ENCODE measurements at places on chromosomes 6 and 20.

DNA sequence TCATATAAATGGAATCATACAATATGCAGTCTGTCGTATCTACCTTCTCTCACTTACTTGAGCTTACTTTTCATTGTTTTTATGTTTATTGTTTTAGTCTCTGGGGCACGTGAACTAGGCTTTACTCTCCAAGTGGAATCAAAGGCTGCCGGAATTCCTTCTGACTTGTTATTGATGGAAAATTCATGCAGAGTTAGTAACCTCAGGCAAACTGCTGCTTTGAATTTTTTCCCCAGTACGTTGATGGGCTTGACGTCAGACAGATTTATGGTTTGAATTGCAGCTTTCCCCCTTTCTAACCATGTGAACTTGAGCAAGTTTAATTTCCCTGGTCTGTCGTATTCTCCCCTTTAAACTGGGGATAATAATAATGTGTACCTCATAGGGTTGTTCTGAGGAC, 68.6 kb downstream of the ZDHHC14 start:
- no peak for DNase-seq

GRCh38 chr6:151900256-151900655, 92.8 kb downstream of the ESR1 start:
- DNase-seq = no peak

- no peak for DNase-seq
Observed at GRCh38 chr6:169898788-169899480, 147.5 kb downstream of the ERMARD start.

DNA sequence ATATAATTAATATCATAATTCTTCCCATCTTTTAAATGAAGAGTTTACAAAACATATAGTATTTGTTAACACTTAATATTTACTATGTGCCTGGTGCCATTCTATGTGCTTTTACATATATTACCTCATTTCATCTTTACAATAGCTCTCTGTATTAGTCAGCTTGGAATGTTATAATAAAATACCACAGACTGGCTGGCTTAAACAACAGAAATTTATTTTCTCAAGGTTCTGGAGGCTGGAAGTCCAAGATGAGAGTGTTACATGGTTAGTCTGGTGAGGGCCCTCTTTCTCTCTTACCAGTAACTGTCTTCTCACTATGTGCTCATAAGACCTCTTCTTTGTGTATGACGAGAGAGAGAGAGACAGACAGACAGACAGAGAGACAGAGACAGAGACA, 110.2 kb downstream of the NKAIN2 start:
- DNase-seq = no peak

DNA sequence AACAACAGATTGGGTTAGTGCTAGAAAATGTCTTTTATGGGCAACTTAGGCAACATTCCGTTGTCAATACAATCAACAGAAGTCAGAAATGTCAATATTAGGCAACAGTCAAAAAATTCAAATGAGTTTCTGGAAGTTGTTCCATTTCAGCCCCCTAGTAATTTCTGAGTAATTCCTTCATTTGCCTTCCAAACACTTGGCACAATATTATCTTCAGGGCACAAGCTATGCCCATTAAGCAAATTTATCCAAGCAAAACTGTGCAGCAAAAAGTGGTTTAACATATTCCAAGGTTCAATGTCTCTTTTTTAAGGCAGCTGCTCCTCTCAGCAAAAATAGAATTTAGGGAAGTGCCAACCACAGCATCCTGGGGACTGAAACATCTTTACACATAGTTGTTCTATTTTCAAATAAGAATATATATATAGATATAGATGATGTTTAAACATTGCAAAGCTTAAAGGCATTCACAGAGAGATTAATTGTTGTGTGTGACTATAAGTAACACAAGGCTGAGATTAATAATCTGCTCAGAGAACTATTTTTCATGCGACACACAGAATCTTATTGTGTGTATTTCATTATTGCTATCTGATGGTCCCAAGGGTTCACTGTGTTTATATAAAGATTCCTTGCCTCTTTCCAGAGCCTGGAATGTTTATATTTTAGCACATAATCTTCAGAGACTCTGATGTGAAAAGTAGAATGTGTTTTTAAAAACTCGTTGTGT, 75.2 kb upstream of the ADTRP start:
- no peak for DNase-seq

DNA sequence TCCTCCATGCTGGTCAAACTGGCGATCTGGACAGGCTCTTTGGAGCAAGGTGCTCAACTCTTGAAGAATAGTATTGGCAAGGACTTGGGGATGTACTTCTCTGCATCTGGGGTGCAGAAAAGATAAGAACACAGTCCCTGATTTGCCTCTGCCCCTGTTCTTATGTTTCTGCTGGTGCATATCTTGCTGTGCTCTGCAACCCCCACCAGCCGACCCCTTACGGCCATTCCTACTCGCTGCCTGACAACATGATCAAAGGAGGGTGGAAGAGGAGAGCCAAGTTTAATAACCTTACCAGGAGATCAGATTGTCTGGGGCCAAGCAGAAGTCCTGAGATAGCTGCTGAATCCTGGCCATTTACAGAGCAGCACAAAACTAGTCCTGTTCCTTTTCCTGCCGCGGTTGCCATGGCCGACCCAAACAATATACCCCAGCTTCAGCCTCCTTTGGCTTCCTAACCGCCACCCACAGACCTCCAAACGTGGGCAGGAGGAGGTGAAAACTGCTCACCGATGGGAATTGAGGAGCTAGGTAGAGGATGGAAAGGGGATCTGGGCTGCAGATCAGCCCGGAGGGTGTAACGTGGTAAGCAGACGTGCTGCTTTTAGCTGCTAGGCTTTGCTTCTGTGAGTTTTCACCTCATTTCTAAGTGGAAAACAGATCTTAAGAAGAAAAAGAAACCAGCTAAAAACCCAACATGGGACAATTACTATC, 60.9 kb downstream of the ATXN1 start:
- no peak for DNase-seq

DNA sequence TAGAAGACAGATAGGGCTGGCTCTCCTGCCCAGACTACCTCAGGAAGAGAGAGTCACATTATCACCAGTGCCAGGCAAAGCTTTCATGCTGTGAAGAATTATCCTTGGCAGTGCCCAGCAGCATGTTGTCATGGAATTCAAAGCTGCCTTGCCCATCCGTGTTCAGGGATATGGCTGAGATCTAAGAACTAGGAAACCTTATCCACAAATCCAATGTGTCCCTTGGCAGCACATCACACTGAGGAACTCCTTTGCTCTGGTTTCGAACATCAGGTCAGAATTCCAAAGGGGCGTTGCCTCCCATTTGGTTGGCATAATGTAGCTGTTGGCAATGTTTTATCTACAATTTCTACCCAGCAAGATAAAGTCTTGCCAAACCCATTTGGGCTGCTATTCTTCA, 52.7 kb downstream of the ADGRF1 start:
- DNase-seq = no peak

GRCh38 chr6:6614096-6614982, 25.8 kb downstream of the LY86 start:
- DNase-seq = no peak

DNA sequence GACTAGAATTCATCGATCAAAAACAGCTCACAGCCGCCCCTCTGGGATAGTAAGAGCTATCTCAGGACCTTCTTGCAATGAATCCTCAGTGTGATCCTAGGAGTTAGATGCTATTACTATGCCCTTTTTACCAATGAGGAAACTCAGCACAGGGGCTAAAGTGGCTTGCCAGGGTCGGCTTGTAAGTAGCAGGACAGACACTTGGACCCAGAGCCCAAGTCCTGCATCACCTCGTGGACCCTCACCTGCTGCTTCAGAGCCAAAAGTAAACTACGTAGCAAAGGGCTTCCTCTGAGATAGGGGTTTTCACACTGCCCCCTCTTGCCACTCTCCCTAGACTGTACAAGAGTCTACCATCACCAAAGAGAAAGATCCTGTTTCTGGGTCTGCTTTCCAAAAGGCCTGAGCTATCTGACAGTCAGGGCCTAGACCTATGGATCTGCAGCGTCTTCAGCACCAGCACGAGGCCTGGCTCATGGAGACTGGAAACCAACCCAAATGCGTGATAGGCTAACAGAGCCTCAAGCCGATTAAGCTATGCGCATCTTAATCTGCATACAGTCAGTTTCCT, 172.3 kb downstream of the ANKRD60 start:
- DNase-seq = no peak

- DNase-seq = no peak
Observed at GRCh38 chr6:117346142-117346930, 79.4 kb downstream of the ROS1 start.

DNA sequence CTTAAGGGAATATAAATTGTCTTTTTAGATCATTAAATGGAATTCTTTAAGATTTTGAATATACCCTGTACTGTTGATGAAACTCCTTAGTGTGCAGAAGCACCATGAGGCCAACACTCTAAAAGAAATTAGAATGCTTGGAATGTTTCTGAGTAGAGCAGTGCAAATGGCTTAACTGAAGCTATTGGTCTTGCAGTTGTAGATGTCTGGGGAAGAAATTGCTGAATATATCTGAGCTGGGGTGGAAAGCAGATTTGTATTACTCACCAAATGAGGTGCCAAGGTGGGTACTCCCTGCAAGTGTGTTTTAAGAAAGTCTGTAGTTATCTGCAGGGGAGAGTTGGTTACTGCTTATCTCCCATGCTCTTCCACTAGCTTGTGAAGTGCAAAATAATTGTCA, 119.0 kb downstream of the ADGRG6 start:
- no peak for DNase-seq

GRCh38 chr6:3410385-3411360, 46.2 kb downstream of the SLC22A23 start:
- DNase-seq = peak; percentile 73

GRCh38 chr6:6542357-6542756, 46.2 kb upstream of the LY86 start:
- DNase-seq = no peak

DNA sequence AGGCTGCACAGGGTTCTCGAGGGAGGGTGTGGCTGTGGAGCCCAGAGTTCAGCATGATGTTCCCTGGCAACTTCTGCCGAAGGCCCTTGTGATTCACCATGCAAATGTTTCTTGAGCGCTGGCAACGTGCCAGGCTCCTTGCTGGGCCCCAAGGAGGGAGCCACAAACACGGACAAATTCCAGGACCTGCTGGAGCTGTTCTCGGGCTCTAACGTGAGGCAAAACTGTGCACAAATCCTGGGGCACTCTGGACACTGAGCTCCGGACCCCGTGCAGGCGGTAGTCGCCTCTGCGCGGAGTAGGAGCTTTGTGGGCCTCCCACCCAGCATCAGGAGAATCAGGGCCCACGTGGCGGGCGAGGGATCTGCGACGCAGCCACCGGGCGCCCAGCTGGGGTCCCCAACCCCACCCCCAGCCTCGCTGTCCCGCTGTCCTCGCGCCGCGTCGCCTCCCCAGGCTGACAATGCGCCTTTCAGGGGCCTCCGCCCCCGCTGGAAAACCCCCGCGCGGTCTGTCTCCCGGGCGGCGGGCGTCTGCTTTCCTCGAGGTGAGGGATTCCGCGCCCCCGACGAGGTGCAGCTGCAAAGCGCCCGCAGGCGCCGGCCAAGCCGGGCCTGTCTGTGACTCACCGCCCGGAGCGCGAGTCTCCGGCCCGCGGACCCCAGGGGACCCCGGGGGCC, 31.7 kb upstream of the SCUBE3 start:
- peak; percentile 4 for DNase-seq

GRCh38 chr20:36234771-36235320, 1.4 kb upstream of the AAR2 start:
- DNase-seq = no peak

- DNase-seq = no peak
Observed at GRCh38 chr6:72709431-72709830, 87.6 kb downstream of the KCNQ5 start.

DNA sequence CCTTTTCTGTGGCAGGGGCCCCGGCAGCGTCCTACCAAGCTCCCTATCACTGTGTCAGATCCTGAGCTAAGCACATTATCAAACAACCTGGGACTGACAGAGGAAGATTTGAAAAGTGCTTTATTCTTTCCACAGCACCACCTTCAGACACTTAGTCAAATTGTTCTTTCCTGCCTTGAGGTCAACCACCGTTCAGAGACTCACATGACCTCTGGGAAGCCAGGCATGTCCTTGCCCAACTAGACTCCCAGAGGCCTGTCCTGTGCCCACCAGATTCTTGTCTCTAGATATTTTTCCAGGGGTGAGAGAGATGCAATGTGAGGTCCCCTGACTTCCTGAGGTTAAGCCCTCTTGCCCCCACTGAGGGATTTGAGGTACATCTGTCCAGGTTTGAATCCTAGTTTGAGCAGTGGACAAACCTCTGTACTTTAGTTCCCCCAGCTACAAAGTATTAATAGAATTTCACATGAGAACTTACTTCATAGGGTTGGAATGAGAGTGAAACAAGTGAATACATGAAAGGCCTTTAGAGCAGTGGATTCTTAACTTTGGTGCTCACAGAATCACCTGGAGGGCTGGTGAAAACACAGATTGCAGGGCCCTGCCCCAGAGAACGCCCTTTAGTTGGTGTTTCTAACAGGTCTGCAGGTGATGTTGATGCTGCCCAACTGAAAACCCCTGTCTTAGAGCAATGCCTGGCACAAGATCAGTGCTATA, 179.8 kb downstream of the CLIC5 start:
- DNase-seq = no peak

DNA sequence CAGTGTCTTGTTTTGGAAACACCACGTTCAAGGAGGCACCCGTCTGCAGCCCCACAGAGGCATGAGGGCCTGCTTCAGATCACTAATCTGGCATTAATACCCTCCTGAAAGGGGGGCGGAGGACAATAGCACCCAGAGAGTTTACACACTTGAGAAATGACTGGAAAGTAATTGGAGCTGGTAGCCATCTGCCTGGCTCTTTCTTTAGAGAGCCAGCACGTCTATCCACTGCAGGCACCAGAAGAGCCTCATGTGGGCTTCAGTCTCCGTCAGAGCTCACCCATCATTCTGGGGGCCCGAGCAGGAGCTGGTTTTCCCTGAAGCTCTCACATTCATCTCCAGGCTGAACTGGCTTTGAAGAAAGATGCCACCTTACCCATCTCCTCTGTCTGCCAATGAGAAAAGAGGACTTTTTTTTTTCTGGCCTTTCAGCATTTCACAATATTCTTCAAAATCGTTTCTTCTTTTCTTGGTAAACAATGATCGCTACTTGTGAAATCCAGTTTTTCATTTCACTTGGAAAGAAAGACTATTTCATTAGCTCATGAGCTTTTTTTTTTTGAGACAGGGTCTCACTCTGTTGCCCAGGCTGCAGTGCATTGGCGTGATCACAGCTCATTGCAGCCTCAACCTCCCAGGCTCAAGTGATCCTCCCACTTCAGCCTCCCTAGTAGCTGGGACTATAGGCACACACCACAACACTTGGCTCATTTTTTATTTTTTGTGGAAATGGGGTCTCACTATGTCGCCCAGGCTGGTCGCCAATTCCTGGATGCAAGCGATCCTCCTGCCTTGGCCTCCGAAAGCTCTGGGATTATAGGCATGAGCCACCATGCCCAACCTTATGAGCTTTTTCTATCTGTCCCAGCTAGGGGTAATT, 124.7 kb upstream of the ZNF217 start:
- DNase-seq = peak; percentile 90

DNA sequence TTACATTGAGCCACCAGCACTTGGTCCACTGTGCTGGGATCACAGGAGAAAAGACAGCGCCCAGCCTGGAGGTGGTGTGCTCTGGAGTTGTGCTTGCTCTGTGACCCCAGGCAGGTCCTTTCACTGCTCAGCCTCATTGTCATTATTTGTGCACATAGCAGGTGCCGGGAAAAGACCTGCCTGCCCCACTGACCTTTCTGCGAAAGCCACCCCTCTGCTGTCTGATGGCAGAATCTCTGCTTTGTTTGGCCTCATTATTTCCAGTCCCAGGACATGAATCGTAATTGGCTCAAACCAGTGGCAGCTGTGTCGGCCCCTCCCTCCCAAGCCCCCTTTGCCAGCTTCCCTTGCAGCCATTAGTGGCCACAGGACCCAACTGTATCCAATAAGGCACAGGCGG, 185.2 kb upstream of the UST start:
- no peak for DNase-seq

GRCh38 chr6:107447663-107448216, 11.6 kb downstream of the PDSS2 start:
- no peak for DNase-seq

- no peak for DNase-seq
Observed at GRCh38 chr6:125802943-125803377, 12.2 kb downstream of the NCOA7 start.
